ENCODE measurements at places on chromosomes 13 and 19.
A peak's percentile ranks its signal among the peaks of the same experiment; 100 is the strongest.

DNA sequence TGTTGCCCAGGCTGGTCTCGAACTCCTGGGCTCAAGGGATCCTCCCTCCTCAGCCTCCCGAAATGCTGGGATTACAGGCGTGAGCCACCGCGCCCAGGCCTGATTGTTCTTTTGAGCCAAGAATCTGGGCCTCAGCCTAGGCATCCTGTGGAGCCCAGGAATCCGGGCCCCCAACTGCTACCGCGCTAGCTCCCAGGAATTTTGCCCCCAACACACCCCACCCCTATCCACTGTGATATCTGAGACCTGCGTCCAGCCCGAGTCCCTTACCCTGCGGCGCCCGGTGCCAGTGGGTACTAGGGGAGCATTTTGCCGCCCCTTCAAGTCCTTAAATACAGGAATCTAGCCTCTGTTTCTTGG is 838 bp upstream of the MYADM start:
- DNase-seq: peak; percentile 51

DNA sequence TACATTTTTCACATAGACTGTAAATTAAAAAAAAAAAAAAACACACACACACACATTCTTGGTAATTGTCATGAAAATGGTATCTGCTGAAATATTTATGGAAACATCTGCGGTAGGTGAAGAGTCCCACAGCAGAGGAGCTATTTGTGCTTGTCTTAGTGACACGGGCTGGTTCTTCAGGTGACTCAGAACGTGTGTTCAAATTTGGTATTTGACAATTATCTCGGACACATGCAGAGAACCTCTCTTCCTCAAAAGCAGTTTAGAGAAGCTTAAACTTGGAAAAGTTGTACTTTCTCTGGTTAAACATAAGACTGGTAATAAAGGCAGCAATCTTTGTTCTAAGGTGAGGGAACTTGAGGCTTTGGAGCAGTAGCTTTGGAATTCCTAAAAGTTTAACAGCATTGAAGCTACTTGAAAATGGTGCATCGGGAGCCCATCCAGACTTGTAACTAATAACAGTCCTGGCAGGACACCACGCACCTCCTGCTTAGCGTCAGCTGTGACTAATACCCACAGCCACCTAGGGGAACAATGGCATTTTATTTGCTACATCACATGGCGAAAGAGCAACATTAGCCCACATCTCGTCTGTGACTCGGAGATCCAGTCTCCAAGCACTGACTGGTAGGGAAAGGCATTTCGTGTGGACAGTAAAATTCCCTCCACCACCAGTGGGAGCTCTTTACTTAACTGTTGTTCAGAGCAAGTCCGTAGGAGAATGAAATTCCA is 1505.1 kb upstream of the SLC10A2 start:
- DNase-seq: peak; percentile 95

DNA sequence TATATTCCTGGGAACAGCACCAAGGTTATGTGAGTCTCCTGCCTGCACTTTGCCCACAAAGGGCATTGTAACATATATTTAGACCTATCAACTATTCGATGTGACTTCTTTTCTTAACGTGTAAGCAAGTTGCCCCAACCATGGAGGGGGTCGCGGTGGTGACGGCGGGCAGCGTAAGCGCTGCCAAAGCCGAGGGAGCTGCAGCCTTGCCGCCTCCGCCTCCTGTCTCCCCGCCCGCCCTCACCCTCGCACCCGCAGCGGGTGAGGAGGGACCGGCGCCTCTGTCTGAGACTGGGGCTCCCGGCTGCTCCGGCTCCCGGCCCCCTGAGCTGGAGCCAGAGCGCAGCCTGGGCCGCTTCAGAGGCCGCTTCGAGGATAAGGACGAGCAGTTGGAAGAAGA is 59.0 kb downstream of the ZNF676 start:
- no peak for DNase-seq

DNA sequence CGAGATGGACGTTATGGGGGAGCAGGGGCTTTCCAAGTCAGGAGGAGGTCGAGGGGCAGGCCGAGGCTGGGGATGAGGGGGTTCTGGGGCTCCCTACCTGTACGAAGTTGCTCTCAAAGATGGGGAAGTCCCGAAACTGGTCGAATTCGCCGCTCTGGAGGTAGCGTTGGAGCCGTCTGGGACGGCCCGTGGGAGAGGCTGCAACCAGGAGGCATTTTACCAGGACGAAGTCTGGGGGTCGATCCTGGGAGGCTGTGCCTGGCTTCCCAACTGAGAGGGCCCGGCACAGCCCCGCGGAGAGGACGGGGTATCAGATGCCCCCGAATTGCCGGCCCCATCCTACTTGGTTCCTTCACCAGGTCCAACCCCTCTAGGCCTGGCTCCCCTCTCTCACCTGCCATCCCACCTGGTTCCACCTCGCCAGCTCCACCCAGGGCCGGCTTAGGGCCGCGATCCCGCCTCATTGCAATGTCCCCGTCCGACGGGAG is 527 bp upstream of the EMC10 start:
- no peak for DNase-seq

GRCh38 chr13:99577934-99578917 is 77.0 kb downstream of the TM9SF2 start:
- DNase-seq: no peak

DNA sequence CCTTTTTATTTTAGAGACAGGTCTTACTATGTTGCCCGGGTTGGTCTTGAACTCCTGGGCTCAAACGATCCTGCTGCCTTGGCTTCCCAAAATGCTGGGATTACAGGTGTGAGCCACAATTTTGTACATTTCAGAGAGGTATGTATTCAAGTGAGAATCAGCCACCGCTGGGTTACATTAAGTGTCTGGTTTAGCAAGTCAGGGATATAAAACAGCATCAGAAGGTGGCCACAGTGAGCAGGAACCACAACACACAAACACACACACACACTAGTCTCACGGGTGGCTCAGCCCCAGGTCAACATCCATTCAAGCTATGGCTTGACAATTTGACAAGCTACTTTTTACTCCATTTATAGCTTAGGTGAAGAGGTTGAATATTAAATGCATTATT is 20.2 kb downstream of the KLK5 start:
- DNase-seq: no peak

DNA sequence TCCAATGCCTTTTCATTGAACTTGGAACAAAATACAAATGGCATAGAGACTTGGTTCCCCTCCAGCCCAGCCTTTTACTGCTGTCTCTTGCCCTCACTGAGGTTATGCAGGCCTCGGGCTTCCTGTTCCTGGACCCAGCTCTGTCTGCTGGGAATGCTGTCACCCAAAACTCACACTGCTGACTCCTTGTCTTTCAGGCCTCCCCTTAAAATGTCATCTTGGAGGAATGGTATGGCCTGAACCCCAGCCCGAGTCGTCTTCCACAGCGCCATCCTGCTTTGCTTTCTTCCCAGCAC is 9.7 kb upstream of the ANKRD10 start:
- DNase-seq: no peak

GRCh38 chr19:2358548-2359173 is 1.4 kb upstream of the TMPRSS9 start:
- no peak for DNase-seq

DNA sequence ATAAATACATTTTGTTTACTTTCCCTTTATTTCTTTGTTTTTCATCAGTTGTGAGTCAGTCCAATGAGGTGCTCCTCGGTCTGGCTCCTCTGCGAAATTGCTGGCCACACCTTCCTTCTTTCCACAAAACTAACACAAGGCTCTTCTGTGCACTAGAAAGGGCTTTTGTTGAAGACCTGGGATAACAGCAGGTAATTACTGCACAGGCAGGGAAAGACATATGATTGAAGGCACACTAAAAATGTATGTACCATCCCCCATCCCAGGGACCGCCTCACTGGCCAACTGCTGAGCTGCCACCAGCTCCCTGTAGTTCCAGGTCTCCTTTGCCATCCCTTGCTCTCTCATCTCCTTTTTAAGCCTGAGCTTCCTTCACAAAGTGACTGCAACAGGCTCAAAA is 180.5 kb downstream of the EFNB2 start:
- no peak for DNase-seq

DNA sequence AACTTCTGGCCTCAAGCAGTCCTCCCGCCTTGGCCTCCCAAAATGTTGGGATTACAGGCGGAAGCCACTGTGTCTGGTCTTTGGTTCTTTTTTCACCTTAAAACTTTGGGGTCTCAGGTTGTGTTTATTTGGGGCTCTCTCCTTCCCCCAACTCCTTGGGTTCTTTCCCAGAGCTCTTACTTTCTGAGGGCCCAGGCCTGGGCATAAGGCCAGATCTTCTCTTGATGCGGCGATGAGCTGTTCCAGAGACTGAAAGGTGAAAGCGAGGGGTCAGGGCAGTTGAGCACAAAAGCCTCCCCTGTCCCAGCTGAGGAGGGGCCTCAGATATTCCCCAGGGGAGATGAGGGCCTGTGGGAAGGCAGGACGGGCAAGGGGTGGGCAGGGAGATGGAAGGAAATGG is 7.1 kb downstream of the POLR1G start:
- no peak for DNase-seq

- no peak for DNase-seq
These were observed 15.3 kb downstream of the NACC1 start for GRCh38 chr19:13133241-13133870.

DNA sequence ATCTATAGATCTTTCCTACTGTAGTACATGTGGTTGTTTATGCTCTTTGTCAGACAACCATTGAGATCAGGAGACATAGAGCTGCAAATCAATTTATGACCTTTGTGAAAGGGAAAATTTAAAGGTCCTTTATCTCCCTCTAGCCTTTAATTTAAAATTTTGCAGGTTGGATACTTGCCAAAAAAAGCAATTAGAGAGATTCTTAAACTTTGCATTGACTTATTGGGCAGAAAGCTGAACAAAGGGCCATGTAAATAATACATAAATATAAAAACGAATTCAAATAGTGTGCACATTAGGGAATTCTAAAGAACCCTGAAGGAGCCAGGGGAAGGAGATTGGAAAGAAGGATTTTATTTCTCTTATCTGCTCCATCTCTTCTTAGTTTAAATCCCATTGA is 22.0 kb upstream of the RB1 start:
- no peak for DNase-seq
